ENCODE measurements at places on chromosomes 7 and 10. TPM values are rescaled to one million over a fixed set of nuclear protein-coding genes. Genes with fewer than 3 reads are reported as not detected.
A peak's percentile ranks its signal among the peaks of the same experiment; 100 is the strongest.

DNA sequence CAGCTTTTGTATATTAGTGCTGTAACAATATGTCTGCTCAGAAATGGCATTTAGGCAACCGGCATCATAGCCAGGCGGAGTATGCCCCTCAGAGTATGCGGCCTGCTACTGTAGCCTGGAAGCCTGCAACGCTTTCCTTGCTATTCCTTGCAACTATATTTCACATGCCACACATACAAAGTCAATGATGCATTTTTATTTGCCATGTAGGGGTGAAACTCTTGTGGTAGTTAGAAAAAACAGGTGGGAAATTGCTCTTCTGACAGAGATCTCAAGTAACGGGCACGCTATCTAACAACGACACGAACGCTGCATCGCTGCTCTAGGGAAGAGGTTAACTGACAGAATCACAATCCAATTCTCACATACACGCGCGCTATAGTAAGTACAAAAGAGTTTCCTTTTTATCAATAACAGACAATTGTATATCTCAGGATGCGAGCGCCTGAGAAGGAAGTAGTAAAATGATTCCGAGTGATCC, 5.9 kb downstream of the EBF3 start:
- peak; percentile 80 for DNase-seq

GRCh38 chr7:4203626-4204512, 478.2 kb upstream of the FOXK1 start:
- no peak for DNase-seq

DNA sequence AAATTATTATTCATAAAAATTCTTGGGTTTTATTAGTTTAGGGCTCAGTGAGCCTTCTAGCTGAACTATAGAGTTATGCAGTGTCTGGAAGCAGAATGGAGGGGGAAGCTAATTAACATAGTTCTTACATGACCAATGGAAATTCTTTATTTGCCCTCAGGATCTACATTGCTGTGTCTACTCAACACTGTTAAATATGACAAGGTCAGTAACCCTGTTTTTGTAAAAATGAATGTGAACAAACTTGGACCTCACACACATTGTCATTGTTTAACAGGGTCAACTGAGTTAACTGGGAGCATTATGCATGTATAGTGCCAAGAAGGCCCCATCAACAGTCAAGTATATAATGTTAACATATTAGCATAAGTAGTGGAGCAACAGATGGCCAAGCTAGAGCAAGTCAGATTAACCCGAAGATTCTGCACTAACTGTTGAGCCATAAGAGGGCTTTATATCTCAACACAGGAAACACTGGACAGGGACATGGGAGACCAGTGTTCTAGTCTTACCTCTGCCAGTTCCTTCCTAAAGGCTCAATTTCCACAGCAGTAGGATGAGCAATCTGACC, 122.5 kb upstream of the SEM1 start:
- DNase-seq, result no peak

DNA sequence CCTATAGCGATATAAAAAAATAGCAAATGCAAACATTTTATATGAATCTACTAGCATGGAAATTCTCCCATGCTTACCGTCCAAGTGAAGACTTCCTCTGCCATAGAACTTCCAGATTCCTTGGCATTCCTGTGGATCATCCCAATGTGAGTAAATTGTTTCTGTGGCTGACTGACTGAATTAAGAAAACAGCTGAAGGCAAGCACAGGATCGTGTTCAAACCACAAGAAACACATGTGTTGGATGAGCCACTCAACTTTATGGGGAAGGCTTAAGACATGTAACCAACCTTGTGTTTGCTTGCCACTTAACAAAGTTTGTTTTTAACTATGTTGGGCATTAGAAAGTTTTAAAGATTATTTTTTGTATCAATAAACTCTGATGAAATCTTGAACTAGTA, 2.6 kb upstream of the MYPN start:
- no peak for DNase-seq

GRCh38 chr10:98572594-98572993, 125.9 kb upstream of the HPS1 start:
- no peak for DNase-seq

DNA sequence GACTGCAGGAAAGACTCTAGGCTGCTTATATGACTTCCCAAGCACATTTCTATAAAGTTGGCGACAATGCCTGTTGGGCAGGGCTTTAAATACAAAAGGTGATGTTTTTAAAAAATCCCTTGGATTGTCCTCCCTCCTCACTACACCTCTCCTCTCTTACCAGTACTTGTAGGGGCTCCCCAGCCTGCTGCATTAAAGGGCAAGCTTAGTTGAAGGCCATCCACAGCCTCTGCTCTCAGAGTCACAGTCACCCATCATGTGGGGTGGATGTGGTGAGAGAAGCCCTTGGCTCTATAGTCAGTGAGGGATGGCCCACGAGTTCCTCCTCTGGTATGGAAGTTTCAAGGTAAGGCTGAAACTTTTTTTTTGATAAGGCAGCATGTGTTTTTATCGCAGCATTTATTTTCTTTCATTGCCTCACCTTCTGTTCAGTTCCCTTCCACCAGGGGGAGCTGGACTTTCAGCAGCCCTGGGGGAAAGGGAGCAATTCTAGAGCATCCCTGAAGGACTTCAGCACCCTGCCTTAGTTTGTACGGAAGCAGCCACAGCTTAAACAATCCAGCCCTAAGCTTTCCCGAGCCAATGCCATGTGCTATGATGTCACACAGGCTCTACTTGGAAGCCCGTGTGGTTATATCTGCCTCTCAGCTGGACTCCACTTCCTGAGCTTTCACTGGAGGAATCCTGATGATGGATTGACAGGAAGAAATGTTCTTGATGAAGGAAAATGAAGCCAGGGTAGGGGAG, 131.9 kb downstream of the CALCR start:
- DNase-seq, result no peak

DNA sequence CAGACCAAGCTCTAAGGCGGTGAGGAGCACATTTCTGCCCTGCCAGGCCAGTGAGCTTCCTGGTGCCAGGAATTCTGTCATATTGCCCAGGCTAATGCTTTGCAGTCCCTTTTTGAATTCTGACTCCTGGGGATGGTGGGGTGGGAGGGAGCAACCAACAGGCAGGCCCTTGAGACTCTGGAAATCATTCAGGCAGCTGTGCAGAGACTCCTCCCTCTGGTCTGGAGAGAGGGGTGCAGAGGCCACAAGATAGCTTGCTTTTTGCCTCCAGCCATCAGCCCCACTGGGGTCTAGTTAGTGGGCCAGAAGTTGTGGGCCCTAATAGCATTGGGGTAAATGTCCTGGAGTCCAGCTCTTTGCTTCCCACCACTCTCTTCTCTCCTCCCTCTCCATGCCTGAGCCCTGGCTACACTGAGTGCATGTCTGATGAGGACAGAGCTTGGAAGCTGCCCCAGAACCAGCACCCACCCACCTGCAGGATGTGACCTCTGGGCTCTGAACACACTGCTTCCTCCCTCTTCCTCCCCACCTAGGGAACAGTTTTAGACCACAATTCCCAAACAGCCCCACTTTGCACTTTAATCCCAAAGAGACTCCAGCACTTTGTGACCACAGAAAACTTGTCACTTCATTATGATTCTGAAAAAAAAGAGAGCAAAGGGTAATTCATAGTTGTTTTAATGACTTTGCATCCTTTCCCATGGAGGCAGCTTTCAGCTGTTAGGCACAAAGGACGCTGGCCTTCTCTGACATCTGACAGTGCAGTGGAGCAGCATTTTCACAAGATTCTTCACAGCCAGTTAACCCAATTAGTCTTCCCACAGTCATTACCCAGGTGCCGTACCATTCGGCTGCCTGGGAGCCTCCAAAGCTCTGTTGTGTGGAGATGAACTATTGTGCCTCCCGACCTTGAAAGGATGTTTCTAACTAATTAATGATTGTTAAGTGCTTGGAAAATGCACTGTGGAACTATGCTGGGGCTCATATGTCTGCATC, 262.5 kb downstream of the TRIL start:
- DNase-seq, result no peak

GRCh38 chr10:108787932-108788331, 1135.4 kb downstream of the XPNPEP1 start:
- DNase-seq, result no peak

DNA sequence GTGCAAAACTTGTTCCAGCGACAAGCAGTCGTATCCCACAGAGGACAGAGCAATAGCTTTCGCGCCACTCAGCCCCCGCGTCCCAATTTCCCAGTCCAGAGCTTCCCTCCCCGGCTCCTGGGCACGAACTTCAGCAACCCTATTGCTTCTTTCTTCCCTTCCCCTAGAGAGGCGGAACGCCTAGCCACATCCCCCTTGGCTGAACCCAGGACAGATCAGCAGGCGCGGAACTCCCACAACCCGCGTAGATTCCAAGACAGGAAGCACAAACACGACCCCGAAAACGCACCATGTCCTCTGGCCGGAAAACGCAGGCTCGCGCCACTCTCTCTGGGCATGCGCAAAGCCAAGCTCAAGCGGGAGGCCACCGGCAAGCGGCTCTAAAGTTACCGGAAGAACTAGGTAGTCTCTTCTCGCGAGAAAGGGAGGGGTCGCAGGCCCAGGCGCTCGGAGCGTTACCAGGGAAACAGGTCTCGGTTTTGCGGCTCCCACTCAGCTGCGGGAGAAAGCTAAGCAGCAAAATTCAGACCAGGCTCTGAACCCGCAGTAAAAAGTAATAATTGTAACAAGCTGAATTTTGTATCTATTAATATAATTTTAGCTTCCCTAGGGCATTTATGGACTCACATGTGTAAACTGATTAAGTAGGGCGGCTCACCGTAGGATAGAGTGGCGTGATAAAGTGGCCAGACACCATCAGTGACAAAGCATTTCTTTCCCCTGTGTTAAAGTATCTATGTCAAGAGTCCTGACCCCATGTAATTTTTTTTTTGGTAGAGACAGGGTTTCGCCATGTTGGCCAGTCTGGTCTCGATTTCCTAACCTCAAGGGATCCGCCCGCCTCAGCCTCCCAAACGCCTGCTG, at the start of gene TMEM209:
Gene TMEM209, minus strand, starts transcription at position 323 of the 864 bp plus-strand sequence. Its CDS starts 31 bp downstream, at position 292.
- DNase-seq, result peak; percentile 98

DNA sequence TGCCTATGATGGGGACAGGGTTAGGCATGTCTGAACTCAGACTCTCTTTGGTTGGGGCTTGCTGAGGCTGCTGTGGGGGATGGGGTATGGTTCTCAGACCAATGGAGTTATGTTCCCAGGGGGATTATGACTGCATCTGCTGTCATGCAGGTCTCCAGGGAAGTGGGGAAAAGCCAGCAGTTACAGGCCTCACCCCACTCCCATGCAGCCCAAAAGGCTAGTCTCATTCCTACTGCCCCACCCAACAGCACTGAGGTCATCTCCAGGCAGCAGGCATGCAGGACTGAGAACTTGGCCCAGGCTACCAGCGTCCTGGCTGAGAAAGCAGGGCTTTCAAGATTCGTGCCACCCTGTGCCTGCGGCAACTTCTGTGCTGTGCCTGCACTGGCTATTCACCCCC, 373.3 kb downstream of the HTR7 start:
- no peak for DNase-seq

DNA sequence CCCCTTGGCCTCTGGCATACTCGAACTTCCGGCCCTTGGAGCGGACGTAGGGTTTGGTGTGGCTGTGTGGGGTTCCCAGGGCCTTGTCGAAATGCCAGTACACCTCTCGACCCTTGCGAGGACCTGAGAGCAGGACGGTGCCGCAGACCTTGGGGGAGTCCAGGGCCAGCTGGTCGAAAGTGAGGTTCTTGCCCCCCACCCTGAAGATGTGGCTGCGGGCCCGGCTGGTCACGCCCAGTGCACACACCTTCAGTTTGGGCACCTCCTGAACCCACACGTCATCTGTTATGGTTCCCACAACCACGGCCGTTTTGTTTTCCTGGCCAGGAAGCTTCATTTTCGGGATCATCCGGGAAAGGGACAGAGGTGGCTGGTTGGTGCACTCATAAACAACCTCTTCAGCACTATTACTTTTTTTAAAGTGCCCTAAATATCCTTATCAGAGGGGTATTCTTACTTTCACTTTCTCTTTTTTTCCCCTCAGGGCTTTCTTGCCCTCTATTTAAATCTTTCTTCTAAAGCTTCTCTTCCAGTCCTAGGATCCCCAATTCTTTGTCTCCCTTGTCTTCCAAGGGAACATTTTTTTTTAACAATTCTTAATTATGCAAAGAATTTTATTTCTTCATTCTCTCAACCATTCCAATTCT, 44.9 kb upstream of the FAM3C start:
- no peak for DNase-seq

- DNase-seq, result no peak
These were observed 28.5 kb upstream of the NKX6-2 start for GRCh38 chr10:132814469-132814856.

GRCh38 chr7:112010994-112011393, 195.2 kb downstream of the DOCK4 start:
- DNase-seq, result no peak

- no peak for DNase-seq
These were observed 30.5 kb downstream of the CFAP43 start for GRCh38 chr10:104201636-104202035.

DNA sequence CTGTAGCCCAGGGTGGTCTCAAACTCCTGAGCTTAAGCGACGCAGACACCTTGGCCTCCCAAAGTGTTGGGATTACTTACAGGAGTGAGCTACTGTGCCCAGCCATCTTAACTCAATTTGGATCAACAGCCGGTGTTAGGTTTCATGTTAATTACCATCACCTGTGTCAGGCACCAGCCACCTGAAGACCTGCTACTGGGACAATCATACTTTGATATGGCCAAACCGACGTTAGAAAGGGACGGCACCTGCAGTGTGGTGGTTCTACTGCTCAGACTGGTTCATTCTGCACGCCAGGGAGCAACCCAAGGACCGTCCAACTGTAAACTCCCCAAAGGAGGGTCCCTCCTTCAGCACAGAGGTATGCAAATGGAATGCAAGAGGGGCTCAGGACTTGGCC, 74.2 kb upstream of the CYTH3 start:
- no peak for DNase-seq

DNA sequence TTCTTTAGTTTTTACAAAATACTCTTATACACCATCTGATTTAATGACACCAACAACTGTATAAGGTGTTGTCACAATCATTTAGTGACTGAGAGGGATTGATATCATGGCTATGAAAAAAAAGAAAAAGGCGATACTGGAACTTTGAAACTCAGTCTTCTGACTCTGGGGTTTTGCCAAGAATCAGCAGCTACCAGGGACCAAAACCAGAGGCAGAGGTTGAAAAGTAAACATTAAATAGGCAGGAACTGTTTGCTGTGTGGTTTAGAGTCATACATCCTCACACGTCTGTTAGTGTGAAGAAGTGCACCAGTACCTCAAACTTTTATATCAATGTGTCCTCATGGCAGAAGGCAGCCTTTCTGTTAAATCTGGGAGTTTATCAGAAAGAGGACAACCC, 19.9 kb upstream of the GGCT start:
- DNase-seq, result no peak

The SPDYE18 gene
- polyA plus RNA-seq, result 0.34 TPM

The ABCB8 gene
- polyA plus RNA-seq, result 19.9 TPM

The GPRIN2 gene
- not detected for polyA plus RNA-seq

The HTR5A gene
- polyA plus RNA-seq, result not detected

The STK31 gene
- polyA plus RNA-seq, result 2.1 TPM

The PIK3AP1 gene
- 3.2 TPM for polyA plus RNA-seq

The NRG3 gene
- 0.19 TPM for polyA plus RNA-seq

The LZTS2 gene
- 72.5 TPM for polyA plus RNA-seq

The PLAC9 gene
- 75.9 TPM for polyA plus RNA-seq

The VSTM4 gene
- 53.3 TPM for polyA plus RNA-seq

The GJC3 gene
- polyA plus RNA-seq, result 0.70 TPM

The PIK3CG gene
- polyA plus RNA-seq, result 2.8 TPM

Data from hindlimb muscle (tissue), 1 donor.